ENCODE measurements at places on chromosomes 5 and 9.
A peak's percentile ranks its signal among the peaks of the same experiment; 100 is the strongest.

DNA sequence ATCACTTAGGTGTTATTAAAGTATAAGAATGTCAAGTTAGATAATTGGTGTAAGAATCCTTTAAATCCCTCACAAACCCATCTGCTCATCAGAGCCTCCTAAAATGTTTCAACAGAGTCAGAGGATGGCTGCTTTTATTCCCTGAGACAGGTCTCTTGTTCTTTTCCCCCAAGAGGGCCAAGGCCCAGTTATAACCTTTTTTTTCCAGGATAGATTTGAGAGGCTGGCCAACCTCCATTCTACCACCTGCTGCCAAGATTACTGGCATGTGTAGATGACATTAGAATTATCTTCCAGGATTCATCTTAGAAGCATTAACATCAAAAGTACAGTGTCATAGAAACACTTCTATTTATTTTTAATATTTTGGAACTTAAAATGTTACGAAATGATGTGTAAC, 305.1 kb downstream of the TRPM3 start:
- DNase-seq, result no peak

GRCh38 chr5:105639068-105639467, 2031.7 kb downstream of the EFNA5 start:
- no peak for DNase-seq

GRCh38 chr9:121989010-121989409, 104.1 kb downstream of the TTLL11 start:
- DNase-seq, result no peak

- no peak for DNase-seq
Measured at GRCh38 chr9:14352503-14352902, 38.6 kb upstream of the NFIB start.

- DNase-seq, result no peak
Measured at GRCh38 chr5:95916687-95917085, 45.0 kb downstream of the ELL2 start.

- no peak for DNase-seq
Measured at GRCh38 chr9:125652759-125653158, 54.2 kb downstream of the MAPKAP1 start.

DNA sequence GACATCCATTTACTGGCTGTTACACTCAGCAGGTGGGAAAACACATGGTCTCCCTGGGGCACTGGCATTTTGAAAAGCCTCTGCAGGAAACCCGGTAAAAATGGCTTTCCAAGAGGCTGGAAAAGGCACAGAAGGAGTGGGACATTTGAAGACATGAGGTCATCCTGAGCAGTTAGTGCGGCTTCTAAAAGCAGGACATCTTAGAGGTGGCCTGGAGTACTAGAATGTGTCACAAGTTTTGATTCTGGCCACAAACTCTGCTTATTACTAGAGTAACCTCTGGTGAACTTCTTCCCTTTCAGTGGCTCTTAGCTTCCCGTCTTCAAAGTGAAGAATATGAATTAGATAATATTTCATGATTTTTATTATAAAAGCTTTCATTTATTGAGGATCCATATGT, 423.0 kb upstream of the BRINP1 start:
- no peak for DNase-seq

GRCh38 chr9:4080921-4081895, 218.7 kb downstream of the GLIS3 start:
- no peak for DNase-seq

- no peak for DNase-seq
Measured at GRCh38 chr5:80054682-80055081, 19.5 kb downstream of the THBS4 start.

GRCh38 chr9:36882594-36882993, 151.5 kb downstream of the PAX5 start:
- no peak for DNase-seq

- peak; percentile 22 for DNase-seq
Measured at GRCh38 chr9:127971357-127972235, 9.2 kb downstream of the EEIG1 start.

GRCh38 chr5:8714861-8715260, 831.0 kb downstream of the SEMA5A start:
- no peak for DNase-seq

DNA sequence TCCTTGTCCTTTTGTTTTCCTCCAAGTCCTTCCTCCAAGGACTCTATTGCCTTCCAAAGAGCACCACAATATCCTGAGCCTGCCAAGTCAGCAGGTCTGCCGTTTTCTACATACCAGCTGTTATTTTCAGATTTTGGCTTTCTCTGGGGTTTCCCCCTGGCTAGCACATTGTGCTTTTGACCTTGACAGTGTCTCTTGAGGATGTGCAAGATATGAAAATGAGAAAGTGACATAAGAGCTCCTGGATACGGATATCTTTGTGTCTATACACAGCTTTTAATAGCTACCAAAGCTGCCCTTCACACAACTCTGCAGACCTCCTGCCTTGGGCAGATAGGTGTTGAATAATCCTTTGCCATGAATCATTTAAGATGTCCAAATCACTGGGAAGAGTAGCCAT, 67.0 kb downstream of the HAPLN1 start:
- DNase-seq, result no peak

GRCh38 chr5:74575741-74576538, 64.6 kb downstream of the ENC1 start:
- DNase-seq, result peak; percentile 10

GRCh38 chr9:133201424-133202144, 7.5 kb downstream of the OBP2B start:
- DNase-seq, result no peak

All from activated naive CD8-positive, alpha-beta T cell treated with anti-CD3 and anti-CD28 coated beads, Interleukin-2, amount 50 U/mL, for 24 hours (primary cell).